Activated naive CD8-positive, alpha-beta T cell treated with anti-CD3 and anti-CD28 coated beads, Interleukin-2, amount 10 ng/mL, durations not matched to agents 7 days and 5 days (primary cell): ENCODE measurements at places on chromosomes 5 and 9. TPM values are rescaled to one million over a fixed set of nuclear protein-coding genes. Genes with fewer than 3 reads are reported as not detected.

The TTC39B gene
- 33.6 TPM for total RNA-seq

The ARID3C gene
- not detected for total RNA-seq

DNA sequence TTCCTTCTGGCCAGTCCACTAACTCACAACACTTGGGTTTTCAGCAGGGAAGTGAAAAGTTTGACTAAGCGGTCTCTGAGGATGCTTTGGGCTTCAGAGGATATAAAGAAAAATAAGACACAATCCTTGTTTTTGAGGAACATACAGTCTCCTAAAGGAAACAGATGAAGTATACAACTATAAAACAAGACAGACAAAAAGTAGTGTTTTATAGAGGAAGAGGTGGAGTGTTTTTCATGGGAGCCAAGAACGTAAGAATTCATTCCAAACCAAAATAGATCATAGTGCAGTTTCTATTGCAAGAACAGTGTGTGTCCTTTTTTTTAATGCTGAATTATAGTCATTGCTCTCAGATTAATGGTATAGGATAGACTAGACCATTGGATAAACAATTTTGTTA lies 586.9 kb upstream of the BRINP1 start:
- no peaks in the 10 kb centered on the region for H3K27me3 ChIP-seq
- DNase-seq, result no peak
- no peak overlapping the region for H3K4me3 ChIP-seq
- H3K27ac ChIP-seq, result no peak overlapping the region

The PCSK5 gene
- total RNA-seq, result 7.1 TPM

The TTC23L gene
- total RNA-seq, result not detected

DNA sequence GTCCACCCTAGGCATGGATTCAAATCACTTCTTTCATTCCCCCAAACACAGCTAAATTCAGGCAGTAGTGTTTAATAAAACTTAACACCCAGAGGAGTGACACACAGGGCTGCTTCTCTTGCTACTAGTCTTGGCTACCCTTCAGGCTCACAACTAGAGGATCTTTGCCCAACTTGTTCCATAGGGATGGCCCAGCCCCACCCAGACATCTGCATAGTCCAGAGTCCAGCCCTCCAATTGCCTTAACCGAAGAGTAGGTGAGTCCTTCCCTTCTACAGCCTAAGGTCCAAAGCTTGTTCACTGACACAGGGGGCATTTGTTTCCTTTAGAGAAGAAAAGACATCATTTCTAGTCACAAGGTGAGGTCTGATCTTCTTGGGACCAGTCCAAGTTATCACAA lies 15.2 kb upstream of the RXFP3 start:
- DNase-seq, result no peak
- H3K27ac ChIP-seq, result no peak overlapping the region
- no peaks in the 10 kb centered on the region for H3K27me3 ChIP-seq
- no peaks in the 10 kb centered on the region for H3K36me3 ChIP-seq
- no peak overlapping the region for H3K4me3 ChIP-seq

GRCh38 chr9:92973700-92974099 lies 26.4 kb downstream of the FGD3 start:
- peak overlapping the region; percentile 76 for H3K27ac ChIP-seq
- H3K4me3 ChIP-seq, result peak overlapping the region; percentile 79
- peaks cover 71% of the 10 kb centered on the region for H3K4me1 ChIP-seq
- no peaks in the 10 kb centered on the region for H3K27me3 ChIP-seq
- DNase-seq, result no peak

DNA sequence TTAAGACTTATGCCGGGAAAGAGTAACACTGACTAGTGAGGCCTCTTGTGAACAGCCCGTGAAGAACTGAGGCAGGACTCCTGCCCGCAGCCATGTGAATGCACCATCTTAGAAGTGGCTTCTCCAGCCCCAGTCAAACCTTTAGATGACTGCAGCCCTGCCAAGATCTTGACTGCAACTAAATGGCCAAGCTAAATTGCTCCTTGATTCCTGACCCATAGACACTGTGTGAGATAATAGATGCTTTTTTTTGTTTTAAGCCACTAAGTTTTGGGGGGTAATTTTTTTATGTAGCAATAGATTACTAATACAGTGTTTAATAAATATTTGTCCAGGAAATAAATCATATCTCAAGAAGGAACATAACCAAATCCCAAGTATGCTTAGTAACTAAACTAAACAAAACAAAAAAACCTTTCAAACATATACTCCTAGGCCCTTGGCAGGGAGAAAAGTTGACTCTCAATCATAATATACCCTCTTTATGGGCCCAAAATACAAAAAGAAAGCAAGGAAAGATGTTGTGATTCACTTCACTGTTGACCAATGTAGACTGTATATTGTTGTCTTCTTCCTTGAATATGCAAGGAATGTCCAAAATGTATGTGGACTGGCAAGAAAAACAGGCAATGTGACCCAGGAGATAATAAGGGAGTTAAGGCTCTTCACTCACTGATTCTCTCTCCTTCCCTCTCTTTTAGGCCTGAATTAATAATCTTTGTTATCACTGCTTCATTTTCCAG lies 79.7 kb upstream of the ZNF366 start:
- no peak overlapping the region for H3K27ac ChIP-seq
- peaks cover 2% of the 10 kb centered on the region for H3K27me3 ChIP-seq
- H3K36me3 ChIP-seq, result no peaks in the 10 kb centered on the region
- H3K4me1 ChIP-seq, result no peaks in the 10 kb centered on the region
- H3K4me3 ChIP-seq, result no peak overlapping the region

DNA sequence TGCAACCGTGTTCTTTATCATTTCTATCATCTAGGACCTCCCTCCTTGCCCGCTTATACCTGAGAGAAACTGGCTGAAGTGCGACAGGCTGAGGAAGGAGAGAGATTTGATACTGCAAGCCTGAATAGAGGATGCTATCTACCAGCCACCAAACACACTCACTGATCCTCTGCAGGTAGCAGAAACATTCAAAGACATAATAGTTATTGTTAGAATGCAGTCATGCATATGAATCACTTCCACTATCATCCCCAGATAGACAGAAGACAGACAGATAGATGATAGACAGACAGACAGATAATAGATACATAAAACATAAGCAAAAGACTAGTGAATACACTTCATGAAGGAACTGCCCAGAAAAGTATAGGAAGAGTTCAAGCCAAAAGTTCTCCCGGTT lies 32.9 kb downstream of the FAM81B start:
- no peaks in the 10 kb centered on the region for H3K4me1 ChIP-seq
- peaks cover 3% of the 10 kb centered on the region for H3K27me3 ChIP-seq
- H3K4me3 ChIP-seq, result no peak overlapping the region
- no peaks in the 10 kb centered on the region for H3K36me3 ChIP-seq
- no peak overlapping the region for H3K27ac ChIP-seq

DNA sequence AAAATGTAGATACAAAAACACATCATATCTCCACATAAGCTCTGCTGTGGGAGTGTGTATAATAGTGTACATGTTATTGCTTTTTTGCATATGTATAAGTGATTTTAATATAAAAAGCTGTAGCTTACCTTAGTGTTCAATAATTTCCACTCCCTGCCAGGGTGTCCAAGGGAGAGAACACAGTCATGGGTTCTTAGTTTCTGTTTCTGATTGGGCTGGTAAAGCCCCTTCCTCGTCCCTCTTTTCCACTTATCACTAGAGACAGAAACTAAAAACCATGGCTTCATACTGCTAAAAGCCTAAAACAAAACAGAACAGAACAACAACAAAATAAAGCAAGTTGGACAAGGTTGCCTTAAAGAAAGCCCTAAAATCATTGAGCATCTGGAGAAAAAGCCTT lies 74.4 kb upstream of the S1PR3 start:
- no peak overlapping the region for H3K4me3 ChIP-seq
- peaks cover 4% of the 10 kb centered on the region for H3K4me1 ChIP-seq
- DNase-seq, result no peak
- peaks cover 32% of the 10 kb centered on the region for H3K27me3 ChIP-seq

The LECT2 gene
- not detected for total RNA-seq

- no peaks in the 10 kb centered on the region for H3K4me1 ChIP-seq
- H3K27ac ChIP-seq, result no peak overlapping the region
- H3K4me3 ChIP-seq, result no peak overlapping the region
- DNase-seq, result no peak
These were observed 36.4 kb downstream of the GARNL3 start for GRCh38 chr9:127300886-127301447.

DNA sequence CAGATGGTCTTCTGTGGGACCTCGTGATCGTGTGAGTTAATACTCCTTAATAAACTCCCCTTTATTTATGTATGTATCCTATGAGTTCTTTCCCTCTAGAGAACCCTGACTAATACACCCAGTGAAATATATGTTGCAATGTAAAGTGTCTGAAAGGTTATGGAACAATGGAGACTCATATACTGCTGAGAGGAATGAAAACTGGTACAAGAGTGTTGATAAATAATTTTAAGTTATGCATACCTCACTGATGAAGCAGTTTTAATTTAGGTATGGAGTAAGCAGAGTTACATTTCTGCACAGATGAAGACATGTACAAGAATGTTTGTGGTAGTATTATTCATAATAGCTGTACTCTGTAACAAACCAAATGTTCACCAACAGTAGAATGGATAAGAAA lies 438.3 kb downstream of the TAF11L14 start:
- DNase-seq, result no peak
- no peaks in the 10 kb centered on the region for H3K4me1 ChIP-seq
- no peak overlapping the region for H3K4me3 ChIP-seq
- H3K27ac ChIP-seq, result no peak overlapping the region
- H3K27me3 ChIP-seq, result no peaks in the 10 kb centered on the region

The CDH12 gene
- not detected for total RNA-seq

The INSYN2B gene
- total RNA-seq, result not detected
